ENCODE measurements at places on chromosomes 7 and 10. TPM values are rescaled to one million over a fixed set of nuclear protein-coding genes. Genes with fewer than 3 reads are reported as not detected.

CYREN gene
- total RNA-seq: 49.8 TPM

PLEKHA8 gene
- 9.0 TPM for total RNA-seq

PARD3 gene
- 42.6 TPM for total RNA-seq

MYL7 gene
- total RNA-seq: not detected

ZNF488 gene
- 1.1 TPM for total RNA-seq

DOCK4 gene
- total RNA-seq: 39.3 TPM

GARIN1A gene
- 3.5 TPM for total RNA-seq

CADPS2 gene
- 20.3 TPM for total RNA-seq

GRID1 gene
- total RNA-seq: 10.5 TPM

PRRT4 gene
- 6.6 TPM for total RNA-seq

CDHR1 gene
- 0.44 TPM for total RNA-seq

TRIL gene
- 2.8 TPM for total RNA-seq

ZNF804B gene
- total RNA-seq: not detected

CRHR2 gene
- total RNA-seq: not detected

PRKCQ gene
- total RNA-seq: 0.21 TPM

- H3K4me1 ChIP-seq: no peaks in the 10 kb centered on the region
- H3K36me3 ChIP-seq: no peaks in the 10 kb centered on the region
- H3K27me3 ChIP-seq: no peaks in the 10 kb centered on the region
- H3K4me3 ChIP-seq: no peak overlapping the region
- H3K27ac ChIP-seq: no peak overlapping the region
Measured at GRCh38 chr7:142720172-142720773, 29.0 kb upstream of the PRSS1 start.

DNA sequence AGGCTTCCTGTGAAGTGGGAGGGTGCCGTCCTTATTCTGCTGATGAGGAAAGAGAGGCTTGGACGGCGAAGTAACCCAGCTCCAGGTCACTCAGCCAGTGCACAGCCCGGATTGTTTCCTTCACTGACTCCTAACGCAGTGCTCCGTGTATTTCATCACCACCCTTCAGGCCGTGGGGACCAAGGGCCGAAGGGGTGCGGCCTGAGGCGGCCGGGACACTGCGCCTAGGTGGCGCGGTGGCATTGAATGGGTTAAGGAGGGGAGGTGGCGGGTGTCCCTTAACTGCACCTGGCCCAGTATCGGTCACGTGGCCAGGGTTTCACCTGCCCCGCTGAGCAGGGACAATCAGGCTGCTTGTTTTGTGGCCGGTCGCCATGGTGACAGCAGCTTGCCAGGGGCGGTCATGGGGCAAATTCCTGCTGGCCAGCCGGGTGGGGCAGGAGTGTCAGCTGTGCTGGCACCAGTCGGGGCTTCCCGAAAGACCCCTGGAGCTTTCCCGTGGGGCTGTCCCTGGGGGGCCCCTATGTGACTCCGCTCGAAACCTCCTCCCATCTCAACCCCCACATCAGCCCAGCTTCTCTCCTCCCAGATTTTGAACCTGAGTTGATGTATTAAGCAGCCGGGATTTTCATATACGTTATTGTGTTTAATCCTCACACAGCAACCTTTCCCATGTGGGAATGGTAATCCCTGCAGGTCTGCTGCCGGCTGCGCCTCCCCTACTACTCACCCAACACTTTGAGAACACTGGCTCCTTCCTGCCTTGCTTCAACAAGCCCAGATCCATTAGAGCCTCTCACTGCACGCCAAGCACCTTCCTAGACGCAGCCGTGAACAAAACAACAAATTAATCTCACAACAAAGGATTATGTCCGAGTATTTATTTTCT, 4.4 kb upstream of the ABHD11 start:
- no peak for DNase-seq
- no peaks in the 10 kb centered on the region for H3K27me3 ChIP-seq
- no peaks in the 10 kb centered on the region for H3K4me1 ChIP-seq
- no peaks in the 10 kb centered on the region for H3K36me3 ChIP-seq
- H3K4me3 ChIP-seq: no peak overlapping the region

GRCh38 chr10:5234106-5234860, 37.6 kb downstream of the AKR1C4 start:
- H3K27ac ChIP-seq: no peak overlapping the region
- DNase-seq: no peak
- H3K27me3 ChIP-seq: no peaks in the 10 kb centered on the region
- H3K4me3 ChIP-seq: no peak overlapping the region
- H3K4me1 ChIP-seq: no peaks in the 10 kb centered on the region
- H3K36me3 ChIP-seq: no peaks in the 10 kb centered on the region

DNA sequence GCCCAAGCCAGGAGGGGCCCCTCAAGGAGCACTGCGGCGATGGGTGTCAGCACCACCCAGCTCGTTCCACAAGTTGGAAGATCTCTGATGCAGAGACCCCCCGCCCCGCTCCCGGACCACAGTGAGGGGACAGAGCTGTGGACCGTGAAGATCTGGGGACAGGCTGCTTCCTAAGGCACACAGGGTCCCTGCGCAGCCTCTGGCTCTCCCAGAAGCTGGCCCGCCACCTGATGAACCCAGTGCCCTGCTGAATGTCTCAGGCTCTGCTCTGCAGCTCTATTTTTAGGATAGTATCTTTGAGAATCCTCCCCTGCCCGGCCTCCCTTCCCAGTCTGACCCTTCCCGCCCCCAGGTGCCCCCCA, 29.7 kb downstream of the GBX1 start:
- H3K27ac ChIP-seq: no peak overlapping the region
- no peaks in the 10 kb centered on the region for H3K27me3 ChIP-seq
- no peak overlapping the region for H3K4me3 ChIP-seq
- no peak for DNase-seq
- no peaks in the 10 kb centered on the region for H3K4me1 ChIP-seq
- H3K36me3 ChIP-seq: peaks cover 6% of the 10 kb centered on the region

- peaks cover 8% of the 10 kb centered on the region for H3K36me3 ChIP-seq
- H3K27ac ChIP-seq: no peak overlapping the region
- H3K4me1 ChIP-seq: peaks cover 7% of the 10 kb centered on the region
- no peak overlapping the region for H3K4me3 ChIP-seq
Measured at GRCh38 chr7:32513210-32513609, 17.9 kb downstream of the AVL9 start.

DNA sequence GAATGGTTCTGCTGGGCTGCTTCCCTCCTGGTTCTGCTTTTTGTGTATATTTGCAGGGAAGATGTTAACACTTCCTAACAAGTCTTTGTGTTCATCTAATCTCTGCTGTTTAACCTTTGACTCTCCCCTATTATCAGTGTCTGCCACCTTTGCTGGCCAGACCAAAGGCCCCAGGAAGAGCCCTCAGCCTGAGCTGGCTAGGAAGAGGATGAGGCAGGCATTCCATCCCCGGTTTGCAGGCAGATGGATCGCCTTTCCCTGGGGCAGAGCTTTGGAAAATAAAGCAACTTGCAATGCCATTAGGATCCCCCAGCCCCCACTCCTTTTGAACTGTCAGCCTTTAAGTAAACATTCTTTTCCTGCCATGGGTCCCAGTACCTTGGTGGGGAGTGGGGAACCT, 19.0 kb downstream of the DPCD start:
- H3K4me3 ChIP-seq: no peak overlapping the region
- no peak overlapping the region for H3K27ac ChIP-seq
- no peak for DNase-seq
- H3K36me3 ChIP-seq: peaks cover 86% of the 10 kb centered on the region
- H3K4me1 ChIP-seq: no peaks in the 10 kb centered on the region

GRCh38 chr7:72751978-72752377, 76.0 kb downstream of the TYW1B start:
- DNase-seq: no peak
- H3K4me1 ChIP-seq: no peaks in the 10 kb centered on the region
- no peak overlapping the region for H3K4me3 ChIP-seq
- peaks cover 7% of the 10 kb centered on the region for H3K36me3 ChIP-seq

DNA sequence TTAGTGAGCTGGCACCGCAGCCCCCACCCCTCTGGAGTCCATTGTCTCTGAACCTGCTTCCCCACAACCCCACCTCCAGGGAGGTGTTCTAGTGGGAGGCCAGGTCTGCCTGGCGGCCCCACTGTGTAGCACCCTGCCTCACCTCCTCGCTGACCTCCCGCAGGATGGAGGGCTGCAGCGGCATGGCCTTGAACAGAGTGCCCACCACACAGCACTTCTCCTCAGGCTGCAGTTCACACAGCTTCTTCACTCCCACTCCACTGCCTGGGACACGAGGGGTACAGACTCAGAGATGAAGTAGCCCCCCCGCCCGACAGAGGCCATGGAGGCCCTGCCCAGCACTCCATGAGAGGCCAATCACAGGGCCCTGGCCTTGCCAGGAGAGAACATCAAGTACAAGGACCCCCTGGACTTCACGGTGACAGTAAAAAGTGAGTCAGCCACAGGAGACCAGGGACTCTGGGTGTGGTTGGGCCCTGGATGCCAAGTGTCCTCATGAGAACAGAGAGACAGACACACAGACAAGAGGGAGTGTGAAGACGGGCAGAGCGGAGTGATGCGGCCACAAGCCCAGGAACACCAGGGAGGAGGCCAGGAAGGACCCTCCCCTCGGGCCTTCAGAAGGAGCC, 5.4 kb downstream of the POLD2 start:
- DNase-seq: no peak
- no peak overlapping the region for H3K27ac ChIP-seq
- H3K4me1 ChIP-seq: peaks cover 8% of the 10 kb centered on the region
- H3K27me3 ChIP-seq: no peaks in the 10 kb centered on the region

GRCh38 chr10:123991611-123992570, 100.3 kb upstream of the CPXM2 start:
- DNase-seq: no peak
- no peaks in the 10 kb centered on the region for H3K27me3 ChIP-seq
- H3K4me1 ChIP-seq: peaks cover 12% of the 10 kb centered on the region
- H3K27ac ChIP-seq: no peak overlapping the region

DNA sequence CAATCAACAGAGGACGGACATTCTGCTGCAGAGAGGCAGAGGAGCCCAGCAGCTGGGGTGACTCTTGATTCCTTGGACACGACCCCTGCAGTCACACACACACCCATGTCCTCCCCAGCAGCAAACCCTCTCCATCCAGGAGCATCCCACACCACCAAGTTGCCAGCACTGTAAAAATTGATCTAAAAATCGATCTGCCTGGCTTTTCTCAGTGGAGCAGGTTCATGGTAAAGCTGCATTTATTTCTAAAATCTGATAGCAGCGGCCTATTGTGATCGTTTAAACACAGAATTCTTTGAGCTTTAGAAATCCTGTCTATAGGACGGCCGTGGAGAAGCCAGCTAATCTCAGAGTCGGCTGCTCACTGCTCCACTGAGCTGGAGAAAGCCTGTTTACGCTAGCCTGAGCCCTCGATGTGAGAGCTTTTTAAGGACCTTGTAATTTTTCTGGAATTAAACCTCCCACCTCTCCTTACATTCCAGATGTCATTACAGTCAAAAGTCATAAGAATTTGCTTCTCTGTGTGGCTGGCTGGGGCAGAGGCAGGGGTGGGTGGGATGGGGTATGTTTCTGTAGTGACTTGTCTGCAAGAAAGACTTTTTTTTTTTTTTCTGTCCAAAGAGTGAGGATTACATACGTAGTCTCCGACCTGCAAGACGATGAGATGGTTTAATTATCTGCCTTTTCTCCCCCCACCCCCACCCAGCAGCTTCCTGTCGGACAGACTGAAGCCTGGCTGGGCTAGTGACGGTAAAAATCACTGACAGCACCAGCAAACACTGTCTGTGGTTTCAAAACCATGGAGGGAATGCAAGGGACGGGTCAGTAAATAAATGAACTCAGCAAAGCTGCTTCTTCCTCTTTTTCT, 31.6 kb downstream of the TRIM8 start:
- no peaks in the 10 kb centered on the region for H3K27me3 ChIP-seq

DNA sequence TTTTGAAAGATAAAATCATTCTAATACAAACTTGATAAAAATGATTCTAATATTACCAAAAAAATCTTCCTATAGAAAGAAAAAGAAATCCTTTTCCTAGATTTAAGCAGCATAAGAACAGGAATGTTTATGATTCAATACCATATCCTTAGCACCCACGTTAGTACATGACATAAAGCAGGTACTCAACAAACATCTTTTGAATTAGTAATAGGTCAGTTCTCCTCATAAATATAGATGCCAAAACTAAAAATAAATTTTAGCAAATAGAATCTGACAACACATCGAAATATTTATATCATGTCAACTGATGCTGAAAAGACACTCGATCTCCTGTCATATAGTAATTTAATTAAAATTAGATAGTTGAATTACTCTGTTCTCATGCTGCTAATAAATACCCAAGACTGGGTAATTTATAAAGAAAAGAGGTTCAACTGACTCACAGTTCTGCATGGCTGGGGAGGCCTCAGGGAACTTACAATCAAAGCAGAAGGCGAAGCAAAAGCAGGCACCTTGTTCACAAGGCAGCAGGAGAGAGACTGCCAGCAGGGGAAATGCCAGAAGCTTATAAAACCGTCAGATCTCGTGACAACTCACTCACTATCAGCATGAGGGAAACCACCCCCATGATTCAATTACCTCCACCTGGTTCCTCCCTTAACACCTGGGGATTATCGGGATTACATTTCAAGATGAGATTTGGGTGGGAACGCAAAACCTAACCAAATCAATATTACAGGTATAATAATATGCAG, 191.8 kb downstream of the HTR7 start:
- H3K4me1 ChIP-seq: no peaks in the 10 kb centered on the region
- no peaks in the 10 kb centered on the region for H3K36me3 ChIP-seq
- H3K27me3 ChIP-seq: no peaks in the 10 kb centered on the region
- no peak overlapping the region for H3K27ac ChIP-seq
- no peak for DNase-seq

- no peaks in the 10 kb centered on the region for H3K27me3 ChIP-seq
- H3K36me3 ChIP-seq: no peaks in the 10 kb centered on the region
- no peak for DNase-seq
- peak overlapping the region; percentile 93 for H3K4me3 ChIP-seq
- H3K27ac ChIP-seq: peak overlapping the region; percentile 75
- peaks cover 50% of the 10 kb centered on the region for H3K4me1 ChIP-seq
Measured at GRCh38 chr10:122462533-122463465, 1.4 kb downstream of the HTRA1 start.

DNA sequence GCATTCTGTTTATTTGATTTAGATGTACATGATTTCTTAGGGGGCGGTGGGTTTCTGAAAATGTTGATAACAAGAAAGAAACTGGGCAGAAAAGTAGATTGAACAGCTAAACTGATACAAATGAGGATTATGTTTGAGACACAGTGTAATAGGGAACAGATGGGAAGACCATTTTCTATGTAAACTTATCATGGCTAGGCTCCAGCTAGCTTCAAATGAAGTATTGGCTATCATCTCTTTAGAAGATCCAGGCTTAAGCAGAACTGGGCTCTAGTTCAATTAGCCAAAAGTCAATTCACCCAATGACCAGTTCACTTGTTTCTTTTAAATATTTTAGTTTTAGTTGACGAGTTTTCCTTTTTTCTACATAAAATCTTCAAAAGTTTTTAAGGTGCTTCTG, 639.5 kb downstream of the ANKRD7 start:
- H3K27me3 ChIP-seq: no peaks in the 10 kb centered on the region
- no peak for DNase-seq
- H3K36me3 ChIP-seq: no peaks in the 10 kb centered on the region
- no peaks in the 10 kb centered on the region for H3K4me1 ChIP-seq
- no peak overlapping the region for H3K4me3 ChIP-seq
- no peak overlapping the region for H3K27ac ChIP-seq
